Stimulated activated naive B cell treated with anti-CD40 and anti-IgM and Interleukin-4, amounts not matched to agents 10 μg/mL and 1 μg/mL and 100 μg/mL, for 72 hours (primary cell): ENCODE measurements at places on chromosomes 6 and 20.
A peak's percentile ranks its signal among the peaks of the same experiment; 100 is the strongest.

GRCh38 chr6:81806793-81807565 lies 54.5 kb upstream of the TENT5A start:
- no peak for DNase-seq

DNA sequence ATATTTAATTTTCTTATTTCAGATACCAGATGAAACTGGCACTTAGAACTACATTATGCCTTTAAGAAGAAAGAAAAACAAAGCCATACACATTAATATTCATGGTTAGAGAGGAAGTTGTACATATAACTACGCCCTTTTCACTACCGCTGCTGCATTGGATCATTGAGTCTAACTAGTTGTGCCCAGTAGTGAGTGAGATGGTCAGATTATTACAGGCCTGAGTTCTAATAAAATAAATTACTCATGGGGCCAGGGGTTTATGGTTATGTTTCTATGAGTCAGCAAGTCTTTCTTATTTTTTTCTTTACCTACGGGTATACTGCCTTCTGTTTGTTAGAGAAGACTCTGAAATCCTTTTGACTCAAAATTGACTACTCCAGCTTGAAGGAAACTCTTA lies 11.5 kb downstream of the RIOK1 start:
- no peak for DNase-seq

GRCh38 chr20:58577139-58577806 lies 62.1 kb upstream of the APCDD1L start:
- no peak for DNase-seq

- DNase-seq, result no peak
These were observed 212.6 kb upstream of the RSPO3 start for GRCh38 chr6:126905917-126906316.

- DNase-seq, result no peak
These were observed 17.6 kb downstream of the SLC18B1 start for GRCh38 chr6:132780770-132781371.

- no peak for DNase-seq
These were observed 11.1 kb upstream of the HTR1B start for GRCh38 chr6:77474286-77474956.

GRCh38 chr6:158460602-158461169 lies 99.2 kb upstream of the TMEM181 start:
- no peak for DNase-seq

- DNase-seq, result peak; percentile 63
These were observed 224.8 kb upstream of the MARCKS start for GRCh38 chr6:113632220-113632864.

GRCh38 chr6:52164319-52165094 lies 21.7 kb upstream of the IL17A start:
- no peak for DNase-seq

GRCh38 chr6:140636271-140636907 lies 1261.9 kb upstream of the CITED2 start:
- DNase-seq, result no peak

DNA sequence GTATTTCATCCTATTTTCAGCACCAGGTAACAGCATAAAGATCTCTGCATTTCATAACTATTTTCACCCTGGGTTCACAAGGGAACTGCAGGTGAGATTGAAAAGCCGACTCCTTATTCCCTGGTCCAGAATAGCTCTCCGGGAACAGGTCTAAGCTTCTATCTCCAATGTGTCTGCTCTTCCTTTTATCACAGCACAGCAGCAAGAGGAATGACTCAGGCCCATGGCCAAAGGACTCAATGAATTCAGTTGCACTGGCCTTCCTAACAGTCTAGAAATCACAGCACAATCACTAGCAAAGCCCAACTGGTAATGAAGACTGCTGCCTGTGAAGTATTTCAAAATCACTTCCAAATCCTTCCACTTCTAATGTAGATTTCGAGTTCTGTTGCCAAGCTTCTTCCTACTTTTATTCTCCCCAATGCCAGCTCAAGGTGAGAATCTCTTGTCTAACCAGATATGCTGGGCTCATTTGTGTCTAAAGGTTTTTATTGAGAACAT lies 30.7 kb downstream of the HMGN3 start:
- no peak for DNase-seq

GRCh38 chr20:34389954-34390555 lies 27.0 kb downstream of the ITCH start:
- no peak for DNase-seq

GRCh38 chr6:42702200-42702599 lies 20.2 kb downstream of the PRPH2 start:
- DNase-seq, result no peak

DNA sequence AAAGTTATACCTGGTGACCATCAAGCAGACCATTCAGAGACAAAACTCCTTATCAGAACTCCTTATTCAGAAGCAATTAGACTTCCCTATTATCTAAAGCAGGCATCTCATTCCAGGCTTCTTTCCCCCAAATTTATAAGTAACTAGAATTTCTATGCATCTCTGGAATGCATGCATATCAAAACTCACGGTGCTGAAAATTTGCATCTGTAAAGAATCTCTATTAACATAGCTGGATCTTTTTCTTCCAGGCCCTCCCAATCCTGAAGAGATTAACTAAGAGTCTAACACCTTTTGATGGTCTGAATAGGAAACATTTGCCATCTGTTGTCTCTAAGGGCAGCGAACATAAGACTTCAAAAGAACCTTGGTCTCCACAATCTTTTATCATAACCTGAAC lies 22.8 kb upstream of the SLC52A3 start:
- DNase-seq, result no peak

DNA sequence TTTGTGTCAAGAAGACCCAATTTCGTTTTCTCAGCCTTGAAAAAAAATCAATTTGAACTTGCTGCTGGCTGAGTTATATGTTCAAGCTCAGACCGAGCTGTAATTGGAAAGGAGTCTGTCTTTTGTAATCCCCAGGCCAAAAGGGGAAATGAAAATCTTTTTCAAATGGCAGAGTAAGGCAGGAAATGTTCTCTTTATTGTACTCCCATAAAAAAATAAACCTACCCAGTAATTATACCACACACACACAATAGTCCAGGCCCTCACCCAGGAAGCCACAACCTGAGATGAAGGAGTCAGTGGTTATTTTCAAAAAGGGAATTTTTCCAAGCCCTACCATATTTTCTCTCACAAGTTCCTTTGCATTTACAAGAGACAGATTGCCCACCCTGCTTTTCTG lies 45.3 kb downstream of the CLIC5 start:
- DNase-seq, result no peak

- no peak for DNase-seq
These were observed 1.8 kb downstream of the ADAM33 start for GRCh38 chr20:3679749-3680700.

DNA sequence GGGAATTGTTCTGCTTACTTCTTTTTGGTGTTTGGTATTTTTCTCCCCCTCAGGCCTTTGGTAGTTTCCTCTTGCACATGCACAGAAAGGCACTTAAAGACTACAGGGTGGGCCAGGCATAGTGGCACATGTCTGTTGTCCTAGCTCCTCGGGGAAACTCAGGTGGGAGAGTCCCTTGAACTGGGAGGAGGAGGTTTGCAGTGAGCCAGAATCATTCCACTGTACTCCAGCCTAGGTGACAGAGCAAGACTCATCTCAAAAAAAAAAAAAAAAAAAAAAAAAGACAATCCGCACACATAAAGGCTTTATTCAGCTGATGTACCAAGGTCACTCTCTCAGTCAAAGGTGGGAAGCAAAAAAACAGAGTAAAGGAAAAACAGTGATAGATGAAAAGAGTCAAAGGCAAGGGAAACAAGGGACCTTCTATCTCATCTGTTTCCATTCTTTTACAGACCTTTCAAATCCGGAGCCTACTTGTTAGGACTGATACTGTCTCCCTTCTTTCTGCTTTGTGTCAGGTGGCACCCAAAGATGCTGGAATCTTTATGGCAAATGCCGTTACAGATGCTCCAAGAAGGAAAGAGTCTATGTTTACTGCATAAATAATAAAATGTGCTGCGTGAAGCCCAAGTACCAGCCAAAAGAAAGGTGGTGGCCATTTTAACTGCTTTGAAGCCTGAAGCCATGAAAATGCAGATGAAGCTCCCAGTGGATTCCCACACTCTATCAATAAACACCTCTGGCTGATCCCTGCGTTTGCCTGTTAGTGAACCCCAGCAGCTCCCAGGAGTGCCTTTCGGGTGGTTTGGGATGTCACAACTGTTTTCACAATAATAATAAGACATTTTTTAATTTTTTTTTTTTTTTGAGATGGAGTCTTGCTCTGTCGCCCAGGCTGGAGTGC lies 9.3 kb downstream of the DEFB123 start:
- no peak for DNase-seq

- no peak for DNase-seq
These were observed 73.7 kb downstream of the LYRM2 start for GRCh38 chr6:89564752-89565427.

GRCh38 chr6:71768356-71768755 lies 118.0 kb upstream of the RIMS1 start:
- no peak for DNase-seq

DNA sequence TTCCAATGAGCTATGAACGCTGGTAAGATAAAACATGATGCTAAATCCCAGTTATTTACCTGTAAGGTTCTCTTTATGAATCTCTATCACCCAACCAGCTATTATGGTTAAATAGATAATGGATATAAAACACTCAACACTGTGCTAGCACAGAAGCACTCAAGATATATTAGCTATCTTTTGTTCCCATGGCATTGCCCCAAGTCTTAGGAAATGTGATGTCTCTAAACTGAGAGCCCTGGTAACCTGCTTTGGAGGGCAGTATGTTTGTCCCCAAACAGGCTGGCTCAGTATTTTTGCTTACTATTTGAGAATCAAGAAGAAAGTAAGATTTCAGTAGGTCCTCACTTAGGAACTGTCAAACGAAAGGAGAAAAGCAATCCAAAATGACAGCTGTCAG lies 90.5 kb downstream of the BTBD9 start:
- DNase-seq, result no peak

DNA sequence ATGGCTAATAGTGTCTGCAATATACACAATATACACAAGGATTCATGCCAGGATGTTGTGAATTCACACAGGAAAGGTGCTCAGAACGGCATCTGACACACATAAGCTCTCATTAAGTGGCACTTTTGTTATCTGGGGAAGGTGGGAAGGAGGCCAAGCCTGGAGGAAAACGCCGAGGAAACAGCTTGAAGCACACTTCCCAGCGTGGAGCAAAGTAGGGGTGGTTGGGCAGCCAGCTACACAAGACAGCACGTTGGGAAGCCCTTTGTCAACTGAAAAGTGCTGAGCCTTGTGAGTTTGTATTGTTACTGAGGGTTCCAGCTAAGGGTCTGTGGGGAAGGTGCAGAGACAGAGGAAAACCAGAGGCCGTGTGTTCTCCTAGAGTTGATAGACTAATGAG lies 181.0 kb downstream of the ZMYND8 start:
- DNase-seq, result no peak

GRCh38 chr6:25697537-25698340 lies 45.7 kb downstream of the SCGN start:
- no peak for DNase-seq

DNA sequence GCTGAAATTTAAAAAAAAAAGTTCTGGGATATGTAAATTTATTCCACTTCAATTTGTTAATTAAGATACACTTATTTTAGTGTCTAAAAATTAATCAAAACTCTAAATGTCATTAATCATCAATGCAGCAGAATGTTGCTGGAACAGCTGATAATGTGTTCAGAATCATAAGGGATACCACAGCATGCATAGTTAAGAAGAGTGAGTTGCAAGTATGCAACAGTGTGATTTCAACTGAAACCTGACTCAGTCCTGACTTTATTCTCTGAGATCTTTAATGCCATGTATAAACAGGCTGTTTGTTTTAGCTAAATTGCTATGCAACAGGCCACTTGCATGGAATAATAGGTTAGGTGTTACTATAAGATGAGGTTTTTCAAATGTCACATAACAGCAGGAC lies 1.4 kb downstream of the GRIK2 start:
- no peak for DNase-seq

DNA sequence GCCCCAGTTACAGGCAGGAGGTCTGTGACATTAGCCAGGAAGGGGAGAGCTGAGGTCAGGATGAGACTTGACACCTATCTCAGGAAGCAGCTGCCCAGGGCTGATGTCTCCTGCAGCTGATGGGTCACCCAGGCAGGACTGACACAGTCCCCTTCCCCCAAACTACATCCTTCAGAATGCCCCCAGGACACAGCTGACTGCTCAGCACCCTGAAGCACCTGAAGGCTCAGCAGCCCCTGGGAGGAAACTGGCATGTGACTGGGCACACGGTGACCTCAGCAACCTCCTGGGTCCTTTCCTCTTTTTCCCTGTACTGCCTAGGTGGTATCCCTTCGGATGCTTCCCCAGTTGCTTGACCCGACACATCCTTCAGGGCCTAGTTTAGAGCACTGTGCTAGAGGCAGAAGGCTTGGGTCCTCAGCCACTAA lies 1.9 kb downstream of the SDC4 start:
- no peak for DNase-seq

GRCh38 chr6:153931431-153931830 lies 107.6 kb upstream of the OPRM1 start:
- no peak for DNase-seq

GRCh38 chr20:36035745-36036144 lies 67.4 kb downstream of the CNBD2 start:
- no peak for DNase-seq

DNA sequence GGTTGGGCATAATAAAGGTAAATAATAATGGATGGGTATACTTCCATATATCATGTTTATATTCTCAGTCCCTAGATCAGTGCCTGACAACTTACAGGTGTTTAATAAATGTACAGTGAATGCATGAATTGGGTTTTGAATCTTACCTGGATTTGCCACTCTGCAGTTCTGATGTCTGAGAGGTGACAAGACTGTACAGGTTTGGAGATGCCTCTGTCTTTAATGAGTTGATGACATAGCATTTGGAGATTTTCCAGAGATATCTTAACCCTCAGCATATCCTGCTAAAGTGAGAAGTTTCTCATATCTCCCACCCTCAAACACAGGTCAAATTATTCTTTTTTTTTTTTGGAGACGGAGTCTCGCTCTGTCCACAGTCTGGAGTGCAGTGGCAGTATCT lies 2.2 kb downstream of the ANKS1A start:
- DNase-seq, result no peak

DNA sequence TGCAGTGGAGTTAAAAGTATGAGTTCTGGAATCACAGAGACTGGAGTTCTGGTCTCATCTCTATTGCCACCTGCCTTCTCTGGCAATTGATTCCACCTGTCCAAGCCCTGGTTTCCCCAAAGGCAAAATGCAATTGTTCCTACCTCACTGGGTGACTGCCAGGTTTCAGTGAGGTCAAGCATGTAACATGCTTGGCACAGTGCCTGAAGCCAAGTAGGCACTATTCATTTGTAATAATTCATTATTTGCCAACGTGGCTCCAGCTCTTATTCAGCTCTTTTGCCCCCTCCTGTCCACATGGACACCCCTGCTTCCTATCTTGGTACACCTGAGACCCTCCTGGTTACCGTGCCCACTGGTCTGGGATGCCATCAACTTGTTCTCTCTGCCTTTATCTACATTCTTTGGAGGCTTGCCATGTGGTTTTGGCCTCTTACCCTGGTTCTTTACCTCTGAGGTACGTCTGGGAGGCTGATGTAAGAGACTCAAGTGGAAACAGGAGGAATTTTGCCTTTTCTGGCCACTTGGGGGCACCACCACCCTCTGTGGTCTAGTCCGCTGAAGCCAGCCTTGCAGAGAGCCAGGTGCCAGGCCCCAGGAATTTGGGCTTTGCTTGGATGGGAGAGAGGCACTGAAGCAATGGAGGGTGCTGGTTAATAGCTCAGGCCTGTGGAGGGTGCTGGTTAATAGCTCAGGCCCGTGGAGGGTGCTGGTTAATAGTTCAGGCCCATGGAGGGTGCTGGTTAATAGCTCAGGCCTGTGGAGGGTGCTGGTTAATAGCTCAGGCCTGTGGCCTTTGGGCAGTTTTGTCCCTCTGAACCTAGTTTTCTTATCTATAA lies 1.7 kb downstream of the KCNK15 start:
- DNase-seq, result peak; percentile 33

- DNase-seq, result peak; percentile 27
These were observed 26.9 kb downstream of the SPATA2 start for GRCh38 chr20:49888212-49889000.

GRCh38 chr6:53124131-53124800 lies 24.4 kb downstream of the GCM1 start:
- no peak for DNase-seq
